ENCODE measurements at places on chromosomes 5 and 9.

DNA sequence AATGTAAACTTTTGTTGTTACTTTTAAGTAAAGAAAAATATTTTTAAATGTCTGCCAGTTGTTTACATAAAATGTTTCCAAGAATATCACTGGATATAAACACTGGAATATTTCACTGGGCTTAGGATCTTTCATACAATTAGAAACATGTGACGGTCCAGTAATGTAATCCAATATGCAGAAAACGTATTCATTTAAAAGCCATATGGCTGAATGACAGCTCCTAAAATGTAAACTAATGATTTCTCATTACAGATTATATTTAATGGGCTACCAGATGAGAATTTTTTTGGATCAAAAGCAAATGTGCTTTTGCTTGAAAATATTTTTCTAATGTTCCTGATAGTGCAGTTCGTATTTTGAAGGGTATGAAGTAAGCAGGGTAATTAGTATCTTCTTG is 124.3 kb downstream of the TTC39B start:
- DNase-seq: no peak

DNA sequence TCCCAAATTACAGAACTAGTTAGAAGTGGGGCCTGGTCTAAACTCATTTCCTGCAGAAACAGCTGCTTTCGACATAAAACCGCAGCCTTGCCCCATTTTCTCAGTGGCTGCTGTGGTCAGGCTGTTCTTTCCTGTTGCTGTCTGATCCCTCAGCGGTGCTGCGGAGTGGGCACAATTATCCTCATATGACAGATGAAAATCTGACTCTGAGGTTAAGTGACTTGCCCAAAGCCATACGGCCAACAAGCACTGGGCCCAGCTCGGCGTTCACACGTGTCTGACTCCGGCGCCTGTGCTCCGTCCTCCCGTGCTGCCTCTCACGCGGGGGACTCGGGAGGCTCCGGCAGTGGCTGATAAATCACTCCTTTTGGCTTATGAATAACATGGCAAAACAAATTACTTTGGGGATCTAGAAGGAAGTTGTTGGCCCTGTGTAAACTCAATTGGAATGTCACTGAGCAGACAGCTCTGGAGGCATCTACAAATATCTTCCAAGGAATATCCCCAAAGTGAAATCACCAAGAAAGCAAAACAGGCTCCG is 142.6 kb upstream of the LMX1B start:
- no peak for DNase-seq

- no peak for DNase-seq
Observed at GRCh38 chr5:113508756-113509155, 4.7 kb upstream of the YTHDC2 start.

GRCh38 chr9:10705383-10705782 is 92.6 kb upstream of the PTPRD start:
- DNase-seq: no peak

DNA sequence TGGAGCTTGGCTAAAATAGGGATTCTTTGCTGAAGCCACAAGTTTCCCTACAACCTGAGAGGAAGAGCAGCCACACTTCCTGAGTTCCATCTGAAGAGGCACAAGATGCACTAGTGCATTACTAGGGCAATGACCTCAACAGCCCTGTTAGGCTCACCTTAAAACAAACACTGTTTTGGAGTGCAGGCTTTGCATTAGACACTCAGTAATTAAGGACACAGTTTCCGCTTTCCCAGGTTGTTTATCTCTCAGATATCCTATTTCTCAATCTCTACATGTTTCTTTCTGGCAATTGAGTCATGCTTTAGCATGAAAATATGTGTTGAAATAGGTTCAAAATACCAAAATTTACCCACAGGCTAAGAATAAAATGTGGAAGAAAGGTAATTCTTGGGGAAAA is 34.2 kb downstream of the EMB start:
- no peak for DNase-seq

DNA sequence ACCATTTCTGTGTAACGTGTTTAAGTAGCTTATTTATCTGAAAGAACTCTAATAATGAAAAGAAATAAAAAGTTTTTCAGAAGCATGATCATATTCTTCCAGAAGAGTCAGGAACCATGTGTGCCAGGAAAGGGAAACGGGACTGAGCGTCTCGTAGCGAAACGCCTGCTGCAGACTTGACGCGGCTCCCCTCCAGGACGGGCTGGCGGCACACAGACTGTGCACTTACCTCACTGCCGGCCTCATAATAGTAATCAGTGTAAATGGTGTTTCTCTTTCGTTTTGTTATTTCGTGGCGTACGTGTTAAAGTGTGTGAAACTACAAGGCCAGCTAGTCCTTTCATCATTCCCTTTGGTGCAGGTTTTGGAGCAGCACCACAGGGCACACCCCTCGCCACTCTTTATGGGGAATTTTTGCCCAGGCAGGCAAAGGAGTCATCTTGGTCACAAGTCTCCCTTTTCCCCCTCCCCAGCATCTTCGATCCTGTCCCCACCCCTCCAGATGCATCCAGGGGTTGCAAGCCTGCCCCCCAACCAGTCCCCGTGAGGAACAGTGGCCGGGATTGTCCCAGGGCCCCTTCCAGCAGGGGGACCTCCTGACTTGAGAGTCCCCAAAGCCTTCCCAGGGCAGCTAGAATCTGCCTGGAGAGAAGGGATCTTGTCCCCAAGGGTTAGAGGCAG is 233.1 kb downstream of the FANCC start:
- no peak for DNase-seq

DNA sequence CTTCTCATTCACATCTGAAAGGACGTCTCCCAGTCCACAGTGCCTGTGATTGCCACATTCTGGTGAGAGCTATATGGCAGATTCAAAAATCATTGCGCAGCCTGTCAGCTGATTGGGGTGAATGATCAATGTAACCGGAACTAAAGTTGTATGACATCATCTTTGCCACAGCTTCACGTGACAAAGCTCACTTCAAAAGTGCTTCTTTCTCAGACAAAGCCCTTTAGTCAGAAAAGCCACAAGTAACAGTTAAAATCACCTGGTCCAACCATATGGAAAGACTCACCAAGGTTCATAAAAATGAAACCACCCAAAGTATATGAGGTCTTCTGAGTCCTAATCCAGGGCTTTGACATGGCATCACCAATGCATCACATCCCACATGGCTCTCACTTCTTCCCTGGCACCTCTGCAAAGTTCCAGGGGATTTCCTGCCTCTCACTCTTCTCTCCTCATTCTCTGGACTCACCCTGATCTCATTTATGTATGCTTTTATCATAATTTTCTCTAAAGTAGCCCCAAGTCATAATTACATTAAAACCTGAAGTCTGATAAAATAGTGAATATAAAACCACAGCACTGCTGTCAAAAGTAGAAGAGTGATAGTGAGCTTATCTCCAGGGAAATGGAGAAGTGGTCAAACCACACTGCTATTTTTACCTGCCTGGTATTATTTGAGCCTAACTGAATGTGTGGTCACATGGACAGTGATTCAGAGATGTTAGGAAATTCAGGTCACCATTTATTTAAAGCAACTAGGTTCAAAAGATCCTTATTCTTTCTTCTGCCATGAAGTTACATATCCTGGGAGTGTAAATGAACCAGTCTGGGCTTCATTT is 193.1 kb upstream of the PTGER4 start:
- DNase-seq: no peak

GRCh38 chr9:38057416-38058195 is 11.4 kb downstream of the SHB start:
- no peak for DNase-seq

DNA sequence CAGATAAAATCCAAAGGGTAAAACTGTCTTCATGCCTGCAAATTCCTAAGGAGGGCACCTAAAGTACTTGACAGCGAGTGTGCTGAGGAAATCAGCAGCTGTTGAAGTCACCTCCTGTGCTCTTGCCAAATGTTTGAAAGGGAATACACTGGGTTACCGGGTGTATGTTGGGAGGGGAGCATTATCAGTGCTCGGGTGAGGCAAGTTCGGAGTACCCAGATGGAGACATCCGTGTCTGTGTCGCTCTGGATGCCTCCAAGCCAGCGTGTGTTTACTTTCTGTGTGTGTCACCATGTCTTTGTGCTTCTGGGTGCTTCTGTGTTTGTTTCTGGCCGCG is 727 bp upstream of the ADRB2 start:
- DNase-seq: no peak

DNA sequence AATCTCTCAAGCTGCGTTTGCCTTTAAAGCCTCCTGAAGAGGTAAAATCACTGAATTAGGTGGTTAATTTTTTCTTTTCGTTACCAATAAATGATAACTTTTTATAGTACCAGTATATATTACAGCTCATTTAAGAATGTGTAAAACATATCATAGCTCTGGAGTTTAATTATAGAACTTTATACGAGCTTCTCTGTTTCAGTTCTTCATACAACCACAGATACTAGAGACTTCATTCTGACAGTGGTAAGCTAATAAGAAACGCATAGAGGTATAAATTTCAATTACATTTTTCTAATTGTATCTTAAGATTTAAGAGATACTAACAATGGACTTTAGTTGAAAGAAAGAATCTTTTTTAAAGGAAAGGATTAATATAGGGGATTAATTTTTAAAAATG is 73.9 kb downstream of the PBX3 start:
- DNase-seq: no peak

Measured in renal cortex interstitium (tissue), 15 donors.